ENCODE measurements at places on chromosomes 13 and 19.

- no peak for DNase-seq
These were observed 185.7 kb downstream of the TM9SF2 start for GRCh38 chr13:99686944-99687411.

DNA sequence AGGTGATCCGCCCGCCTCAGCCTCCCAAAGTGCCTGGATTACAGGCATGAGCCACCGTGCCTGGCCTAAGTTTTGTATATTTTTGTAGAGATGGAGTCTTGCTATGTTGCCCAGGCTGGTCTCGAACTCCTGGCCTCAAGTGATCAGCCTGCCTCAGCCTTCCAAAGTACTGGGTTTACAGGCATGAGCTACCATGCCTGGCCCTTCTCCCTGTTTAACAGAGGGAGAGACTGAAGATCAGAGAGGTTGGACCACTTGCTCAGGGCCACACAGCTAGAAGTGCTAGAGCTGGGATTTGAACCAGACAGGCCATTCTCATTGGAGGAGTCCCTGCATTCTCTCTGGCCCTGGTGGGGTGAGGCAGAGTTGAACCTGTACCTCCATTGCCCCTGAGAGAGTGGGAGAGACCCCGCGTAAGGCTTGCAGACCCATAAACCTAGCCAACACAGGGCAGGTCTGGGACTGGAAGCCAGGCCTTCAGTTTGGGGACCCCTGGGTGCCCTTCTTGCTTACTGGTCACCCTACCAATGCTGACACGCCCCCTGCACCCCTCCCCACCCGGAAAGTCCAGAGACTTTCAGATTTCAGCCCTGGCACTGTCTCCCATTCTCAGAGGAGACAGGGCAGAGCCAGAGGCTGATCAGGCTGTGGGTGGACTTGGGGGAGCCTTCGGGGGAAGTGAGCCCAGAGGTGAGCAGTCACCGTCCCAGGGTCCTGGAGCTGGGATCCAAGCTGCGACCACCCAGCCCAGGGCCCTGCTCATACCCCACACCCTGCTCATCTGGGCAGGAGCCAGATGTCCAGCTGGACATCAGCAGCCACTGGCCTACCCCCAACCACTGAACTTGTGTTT lies 13.3 kb downstream of the TTYH1 start:
- no peak for DNase-seq

GRCh38 chr19:53057904-53058580 lies 13.5 kb downstream of the ERVV-2 start:
- no peak for DNase-seq

- DNase-seq = no peak
These were observed 82.5 kb downstream of the AKAP11 start for GRCh38 chr13:42354241-42355091.

Data from CD8-positive, alpha-beta memory T cell (primary cell).